ENCODE measurements at places on chromosomes 12 and 14.

DNA sequence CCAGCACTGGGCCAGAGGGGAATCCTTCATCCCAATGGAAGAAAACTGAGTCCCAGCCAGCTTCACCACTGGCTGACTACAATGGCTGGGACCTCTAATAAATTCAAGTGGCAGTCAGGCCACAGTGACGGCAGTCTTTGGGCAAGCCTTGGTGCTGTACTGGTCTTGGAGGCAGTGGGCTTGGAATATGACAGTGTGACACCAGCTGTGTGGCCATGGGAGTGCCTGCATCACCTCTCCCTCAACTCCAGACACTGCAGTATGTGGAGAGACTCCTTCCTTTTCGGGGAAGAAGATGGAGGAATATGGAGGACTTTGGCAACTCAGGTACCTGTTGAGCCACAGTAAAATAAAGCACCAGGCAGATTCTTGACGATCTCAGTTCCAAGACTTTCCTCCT, 16.0 kb upstream of the CD163L1 start:
- no peak for DNase-seq

DNA sequence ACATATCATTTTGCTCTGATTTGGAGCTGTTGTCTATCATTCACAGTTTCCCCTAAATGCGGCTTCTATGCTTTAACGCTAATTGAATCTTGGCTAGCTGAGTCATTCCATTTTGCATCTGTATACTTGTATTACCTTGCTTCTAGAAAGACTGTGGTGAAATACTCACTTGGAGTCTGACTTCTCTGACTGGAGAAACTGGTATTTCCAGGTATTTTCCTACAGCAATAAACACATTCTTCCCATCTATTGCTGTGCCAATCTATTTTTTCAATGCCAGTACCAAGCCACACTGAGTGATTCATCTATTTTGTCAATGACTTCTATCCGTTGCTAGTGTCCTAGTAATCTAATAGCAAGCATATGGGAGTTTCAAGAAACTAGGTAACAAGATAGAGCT, 76.0 kb upstream of the ST8SIA1 start:
- DNase-seq, result no peak

GRCh38 chr14:85596562-85596961, 66.6 kb downstream of the FLRT2 start:
- DNase-seq, result no peak

- DNase-seq, result no peak
These were observed 313.6 kb upstream of the RTL1 start for GRCh38 chr14:101217080-101217463.

DNA sequence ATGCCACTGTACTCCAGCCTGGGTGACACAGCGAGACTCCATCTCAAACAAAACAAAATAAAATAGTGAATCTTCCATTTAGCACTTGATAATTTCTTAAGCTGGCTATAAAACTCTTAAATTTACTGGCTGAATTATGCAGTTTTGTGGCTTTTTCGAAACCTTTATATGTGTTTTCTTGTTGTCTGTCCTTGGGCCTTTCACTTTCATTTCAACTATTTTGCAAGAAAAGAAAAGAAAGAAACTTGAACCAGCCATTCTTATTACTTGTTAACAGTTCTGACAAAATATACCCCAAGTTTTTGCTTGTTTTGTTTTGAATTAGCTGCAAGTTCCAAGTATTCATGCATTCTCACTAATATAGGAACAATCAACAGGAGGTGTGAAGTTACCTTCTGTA, 42.8 kb downstream of the PRICKLE1 start:
- no peak for DNase-seq

- DNase-seq, result no peak
These were observed 333.7 kb downstream of the MED13L start for GRCh38 chr12:115943630-115944391.

GRCh38 chr12:28032811-28033537, 60.4 kb upstream of the PTHLH start:
- no peak for DNase-seq

- no peak for DNase-seq
These were observed 11.7 kb upstream of the MYL2 start for GRCh38 chr12:110932046-110932445.

GRCh38 chr12:86154620-86155019, 101.6 kb downstream of the MGAT4C start:
- no peak for DNase-seq

Measured in stimulated activated CD8-positive, alpha-beta memory T cell treated with anti-CD3 and anti-CD28 coated beads, Interleukin-7, amount 100 ng/mL, for 24 hours (primary cell).